Stimulated activated memory B cell treated with anti-CD40 and anti-IgM and Interleukin-4, amounts not matched to agents 10 μg/mL and 1 μg/mL and 100 μg/mL, for 72 hours (primary cell): ENCODE measurements at places on chromosomes 5 and 9.

DNA sequence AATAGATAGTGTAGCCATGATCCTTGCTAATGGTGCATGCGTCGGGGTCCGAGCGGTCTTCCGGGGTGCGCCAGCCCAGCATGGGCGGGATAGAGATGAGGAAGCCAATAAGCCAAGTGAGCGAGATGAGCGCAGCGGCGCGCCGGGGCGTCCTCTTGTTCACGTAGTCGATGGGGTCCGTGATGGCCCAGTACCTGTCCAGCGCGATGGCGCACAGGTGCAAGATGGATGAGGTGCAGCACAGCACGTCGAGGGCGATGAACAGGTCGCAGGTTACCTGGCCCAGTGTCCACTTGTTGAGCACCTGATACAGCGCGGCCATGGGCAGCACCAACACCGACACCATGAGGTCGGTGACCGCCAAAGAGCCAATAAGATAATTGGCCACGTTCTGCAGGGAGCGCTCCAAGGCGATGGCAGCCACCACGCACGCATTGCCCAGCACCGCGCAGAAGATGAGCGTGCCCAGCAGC, 1.1 kb downstream of the HTR1A start:
- ATAC-seq, result no peak

DNA sequence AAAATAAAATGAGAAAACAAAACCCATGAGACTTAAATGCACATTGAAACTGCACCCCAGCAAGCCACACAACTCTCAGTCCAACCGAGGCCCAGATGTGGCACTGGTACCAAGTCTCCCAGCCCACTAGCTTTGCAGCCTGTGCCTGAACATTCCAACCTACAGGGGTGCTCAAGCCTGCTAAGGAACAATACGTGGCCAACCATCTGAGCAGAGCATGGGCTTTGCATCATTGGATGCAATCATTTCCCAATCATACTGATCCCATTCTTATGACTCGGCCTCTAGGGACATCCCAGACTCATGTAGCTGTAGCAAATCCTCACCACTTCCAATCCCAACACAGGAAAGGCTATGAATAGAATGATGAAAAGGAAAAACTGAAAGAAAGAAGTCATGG, 297.2 kb downstream of the SPOCK1 start:
- ATAC-seq, result no peak

DNA sequence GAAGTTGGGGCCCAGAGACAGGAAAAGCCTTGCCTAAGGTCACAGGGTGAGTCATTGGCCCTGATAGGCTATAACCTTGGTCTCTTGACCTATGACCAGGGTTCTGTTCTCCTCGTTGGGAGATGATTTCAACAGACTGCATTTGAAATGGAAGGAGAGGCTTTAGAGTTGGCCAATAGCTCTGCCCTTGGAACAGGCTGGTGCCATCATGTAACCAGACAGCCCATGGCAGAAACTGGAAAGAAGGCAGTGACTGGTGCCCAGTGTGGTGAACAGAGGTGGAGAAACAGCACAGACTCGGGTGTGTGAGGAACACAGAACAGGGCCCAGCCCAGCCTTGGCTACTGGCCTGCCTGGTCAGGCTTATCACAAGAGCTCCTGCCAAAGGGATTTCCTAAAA, 109.8 kb upstream of the SLC25A48 start:
- no peak for ATAC-seq

DNA sequence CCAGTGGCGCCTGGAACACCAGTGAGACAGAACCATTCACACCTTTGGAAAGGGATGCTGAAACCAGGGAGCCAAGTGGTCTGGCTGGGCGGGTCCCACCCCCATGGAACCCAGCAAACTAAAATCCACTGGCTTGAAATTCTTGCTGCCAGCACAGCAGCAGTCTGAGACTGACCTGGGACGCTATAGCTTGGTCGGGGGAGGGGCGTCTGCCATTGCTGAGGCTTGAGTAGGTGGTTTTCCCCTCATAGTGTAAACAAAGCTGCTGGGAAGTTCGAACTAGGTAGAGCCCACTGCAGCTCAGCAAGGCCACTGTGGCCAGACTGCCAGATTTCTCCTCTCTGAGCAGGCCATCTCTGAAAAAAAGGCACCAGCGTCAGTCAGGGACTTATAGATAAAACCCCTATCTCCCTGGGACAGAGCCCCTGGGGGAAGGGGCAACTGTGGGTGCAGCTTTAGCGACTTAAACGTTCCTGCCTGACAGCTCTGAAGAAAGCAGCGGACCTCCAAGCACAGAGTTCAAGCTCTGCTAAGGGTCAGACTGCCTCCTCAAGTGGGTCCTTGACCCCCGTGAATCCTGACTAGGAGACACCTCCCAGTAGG, 42.0 kb upstream of the FKTN start:
- no peak for ATAC-seq

- peak; percentile 3 for ATAC-seq
These were observed 1.1 kb downstream of the MAST4 start for GRCh38 chr5:66597183-66597757.

DNA sequence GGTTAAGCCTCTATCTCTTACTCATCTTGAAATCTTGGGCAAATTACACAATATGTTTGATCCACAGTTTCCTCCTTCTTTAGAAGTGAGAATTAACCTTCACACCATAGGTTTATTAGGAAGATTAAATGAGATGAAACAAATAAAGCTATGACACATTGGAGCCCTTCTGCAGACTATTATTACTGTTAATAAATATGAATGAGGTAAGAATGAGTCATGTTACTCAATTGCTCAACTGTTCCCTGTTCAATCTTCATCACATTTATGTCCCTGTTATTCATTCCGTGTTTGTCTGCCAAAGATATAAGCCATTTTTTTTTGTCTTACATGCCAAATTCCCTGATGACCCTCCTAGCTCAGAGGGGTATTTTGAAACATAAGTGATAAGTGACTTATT, 52.1 kb upstream of the PAPPA start:
- ATAC-seq, result no peak

GRCh38 chr5:125152461-125153189, 406.2 kb upstream of the ZNF608 start:
- ATAC-seq, result no peak

GRCh38 chr5:50658246-50658645, 8.2 kb upstream of the PARP8 start:
- no peak for ATAC-seq

GRCh38 chr5:24750355-24750754, 105.6 kb upstream of the CDH10 start:
- ATAC-seq, result no peak

DNA sequence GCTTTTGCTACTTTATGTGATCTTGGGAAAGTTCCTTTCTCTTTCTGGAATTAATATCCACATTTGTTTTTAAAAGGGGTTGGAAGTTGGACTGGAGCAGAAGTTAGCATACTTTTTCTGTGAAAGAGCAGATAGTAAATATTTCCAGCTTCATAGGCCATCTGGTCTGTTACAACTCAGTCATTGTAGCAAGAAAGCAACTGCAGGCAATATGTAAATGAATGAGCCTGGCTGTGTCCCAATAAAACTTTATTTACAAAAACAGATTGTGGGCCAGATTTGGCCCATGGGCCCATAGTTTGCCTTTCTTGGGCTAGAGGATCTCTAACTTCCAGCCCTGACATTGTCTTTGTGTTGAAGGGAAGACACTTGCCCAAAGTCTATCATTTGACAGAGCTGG, 104.4 kb downstream of the ACTL7B start:
- ATAC-seq, result no peak

GRCh38 chr9:78856781-78857180, 559.9 kb downstream of the PSAT1 start:
- no peak for ATAC-seq

- no peak for ATAC-seq
These were observed 91.8 kb downstream of the GLIS3 start for GRCh38 chr9:4207881-4208615.

GRCh38 chr5:161306351-161306995, 240.1 kb downstream of the GABRB2 start:
- ATAC-seq, result no peak

DNA sequence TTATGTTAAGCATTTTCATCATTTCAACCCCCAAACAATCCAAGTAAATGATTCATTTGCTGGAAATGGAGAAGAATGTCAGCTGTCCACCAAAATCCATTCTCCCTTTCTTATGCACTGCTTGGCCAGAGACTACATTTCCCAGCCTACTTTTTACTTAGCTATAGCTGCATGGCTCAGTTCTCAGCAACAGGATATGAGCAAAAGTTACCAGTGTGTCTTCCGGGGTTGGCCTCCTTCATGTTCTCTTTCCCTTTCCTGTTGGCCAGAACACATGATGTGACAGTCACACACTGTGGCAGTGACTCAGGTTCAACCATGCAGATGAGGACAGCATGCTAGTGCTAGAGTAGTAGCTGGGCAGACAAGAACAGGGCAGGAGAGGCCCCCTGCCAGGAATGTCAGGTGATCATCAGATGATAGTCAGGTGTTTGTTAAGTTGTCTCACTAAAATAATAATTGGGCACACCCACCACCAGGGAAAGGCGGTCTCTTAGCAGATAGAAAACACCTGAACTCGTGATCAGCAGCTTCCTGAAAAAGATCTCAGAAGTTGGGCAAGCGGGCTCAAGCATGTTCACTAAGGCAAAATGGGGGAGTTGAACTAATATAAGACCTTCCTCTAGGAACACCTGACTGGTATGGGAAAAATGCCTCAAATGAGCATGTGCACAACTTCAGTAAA, 12.2 kb downstream of the GPR150 start:
- ATAC-seq, result peak; percentile 96

- ATAC-seq, result no peak
These were observed 206.0 kb downstream of the PCSK1 start for GRCh38 chr5:96226941-96227552.

GRCh38 chr9:98922721-98923435, 20.8 kb upstream of the COL15A1 start:
- peak; percentile 57 for ATAC-seq

GRCh38 chr9:86674487-86674886, 272.8 kb downstream of the GAS1 start:
- no peak for ATAC-seq

DNA sequence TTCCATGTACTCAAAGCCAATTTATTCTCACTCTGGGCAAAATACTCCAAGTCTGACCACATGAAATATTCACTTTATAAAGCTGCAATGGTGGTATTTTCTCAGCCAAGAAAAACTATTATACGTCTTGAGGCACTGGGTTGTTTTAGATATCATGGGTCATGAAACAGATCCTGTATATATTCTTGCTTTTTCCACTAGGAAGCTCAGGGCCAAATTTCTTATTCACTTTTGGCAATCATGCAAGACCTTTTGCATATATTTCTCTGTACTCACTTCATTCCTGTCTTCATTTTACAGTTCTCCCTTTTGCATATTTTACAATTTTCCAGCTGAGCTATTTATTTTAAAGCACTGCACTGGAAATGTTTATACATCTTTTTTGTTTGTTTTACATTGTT, 49.8 kb downstream of the GABBR2 start:
- ATAC-seq, result no peak

DNA sequence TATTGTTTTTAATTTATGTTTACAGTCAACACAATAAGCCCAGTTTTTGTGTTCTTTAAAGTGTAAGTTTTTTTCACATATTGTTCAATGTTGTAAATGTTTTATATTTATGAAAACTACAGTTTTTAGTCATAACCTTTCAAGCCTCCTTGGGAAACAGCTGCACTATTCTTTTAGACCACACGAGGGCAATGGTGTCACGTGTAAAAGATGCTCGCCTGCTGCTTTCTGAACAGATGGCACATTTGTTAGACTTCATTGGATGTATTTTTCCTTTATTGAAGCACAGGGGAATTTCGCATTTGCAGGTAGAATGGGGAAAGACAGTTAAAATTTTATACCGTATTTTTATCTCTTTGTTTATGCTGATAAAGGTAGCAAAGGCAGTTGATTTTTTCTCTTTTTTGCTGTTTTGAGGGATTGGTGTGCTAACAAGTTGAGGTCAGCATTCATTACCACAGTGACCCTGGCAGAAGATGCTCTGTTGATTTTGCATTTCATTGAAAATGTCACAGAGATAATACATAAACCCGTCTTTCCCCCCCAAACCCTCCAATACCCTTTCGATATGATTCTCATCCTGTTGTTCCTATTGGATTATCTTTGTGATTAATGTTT, 59.0 kb downstream of the MAT2B start:
- ATAC-seq, result no peak

- no peak for ATAC-seq
These were observed 149.9 kb upstream of the FST start for GRCh38 chr5:53330491-53330890.

DNA sequence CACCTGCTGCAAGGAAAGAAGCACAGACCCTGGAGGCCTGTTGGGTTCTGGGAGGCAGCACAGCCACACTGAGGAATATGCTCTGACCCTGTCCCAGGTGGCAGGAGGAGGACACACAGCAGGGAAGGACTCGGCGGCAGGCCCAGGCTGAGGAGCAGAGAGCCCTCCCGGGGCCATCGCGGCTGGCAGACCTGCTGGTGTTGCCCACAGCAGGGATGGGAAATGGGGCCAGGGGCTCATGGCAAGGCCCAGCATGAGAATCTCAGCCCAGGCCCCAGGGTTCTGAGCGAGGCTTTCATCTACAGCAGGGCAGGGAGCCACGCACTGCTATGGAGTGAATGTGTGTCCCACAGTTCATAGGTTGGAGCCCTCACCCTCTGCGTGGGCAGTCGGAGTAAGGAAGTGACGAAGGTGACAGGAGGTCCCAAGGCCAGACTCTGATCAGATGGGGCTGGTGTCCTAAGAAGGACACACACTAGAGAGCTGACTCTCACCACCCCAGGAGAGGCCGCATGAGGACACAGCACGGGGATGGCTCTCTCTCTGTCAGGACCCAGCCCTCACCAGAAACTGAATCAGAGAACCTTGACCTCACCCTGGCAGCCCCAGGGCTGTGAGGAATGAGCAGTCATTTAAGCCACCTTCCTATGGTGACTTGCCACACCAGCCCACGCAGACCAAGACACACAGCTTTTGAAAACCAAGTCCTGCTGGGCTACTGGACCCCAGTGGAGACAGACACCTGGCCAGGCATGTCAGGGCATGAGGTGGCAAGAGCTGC, 10.3 kb upstream of the GPSM1 start:
- peak; percentile 3 for ATAC-seq

DNA sequence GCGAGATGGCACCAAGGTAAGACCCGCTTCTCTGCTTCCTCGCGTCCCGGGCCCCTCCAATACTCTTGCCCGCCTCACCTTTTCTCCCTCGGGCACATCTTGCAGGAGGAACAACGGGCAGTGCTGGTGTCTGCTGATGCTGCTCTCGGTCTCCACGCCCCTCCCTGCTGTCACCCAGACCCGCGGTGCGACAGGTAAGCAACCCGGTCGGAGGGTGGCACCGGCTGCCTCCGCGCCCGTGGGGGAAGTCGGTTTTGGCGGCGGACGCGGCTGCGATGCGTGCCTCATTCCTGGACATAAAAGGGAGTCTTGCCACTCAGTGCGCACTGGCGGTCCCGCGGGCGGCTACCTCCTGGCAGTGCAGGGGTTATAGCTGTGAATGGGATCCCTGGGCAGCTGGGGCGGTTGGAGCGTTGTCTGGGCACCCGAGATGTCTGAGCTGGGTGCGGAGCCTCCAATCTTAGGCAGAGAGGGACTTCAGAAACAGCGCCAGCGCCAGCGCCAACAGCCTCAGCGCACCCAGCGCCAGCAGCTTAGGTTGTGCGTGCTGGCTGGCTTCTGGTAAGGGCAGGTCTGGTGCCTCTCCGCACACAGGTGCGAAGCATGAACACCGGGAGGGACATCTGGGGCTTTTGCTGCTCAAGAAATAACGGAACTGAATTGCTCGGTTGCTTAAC, 488 bp downstream of the COL15A1 start:
- ATAC-seq, result peak; percentile 59

- ATAC-seq, result no peak
These were observed 72.9 kb downstream of the SERINC5 start for GRCh38 chr5:80182809-80183580.
